Activated B cell treated with CpG ODN at 0.5 μM for 24 hours (primary cell): ENCODE measurements at places on chromosomes 4 and X. TPM values are rescaled to one million over a fixed set of nuclear protein-coding genes. Genes with fewer than 3 reads are reported as not detected.

STOX2 gene
- total RNA-seq = not detected in 2 replicates

CXorf66 gene
- total RNA-seq = not detected in 2 replicates

NAA11 gene
- not detected in 2 replicates for total RNA-seq

EGF gene
- total RNA-seq = not detected in 2 replicates

GRCh38 chr4:141133999-141134995 lies 1.0 kb upstream of the RNF150 start:
- H3K27ac ChIP-seq = no peak overlapping the region
- H3K4me3 ChIP-seq = peak overlapping the region; percentile 84
- no peaks in the 10 kb centered on the region for H3K36me3 ChIP-seq
- no peak for DNase-seq
- peaks cover 17% of the 10 kb centered on the region for H3K4me1 ChIP-seq

GRCh38 chr4:79764120-79764519 lies 308.9 kb downstream of the ANTXR2 start:
- no peaks in the 10 kb centered on the region for H3K36me3 ChIP-seq
- no peak for DNase-seq
- H3K4me3 ChIP-seq = no peak overlapping the region
- no peak overlapping the region for H3K27ac ChIP-seq

DNA sequence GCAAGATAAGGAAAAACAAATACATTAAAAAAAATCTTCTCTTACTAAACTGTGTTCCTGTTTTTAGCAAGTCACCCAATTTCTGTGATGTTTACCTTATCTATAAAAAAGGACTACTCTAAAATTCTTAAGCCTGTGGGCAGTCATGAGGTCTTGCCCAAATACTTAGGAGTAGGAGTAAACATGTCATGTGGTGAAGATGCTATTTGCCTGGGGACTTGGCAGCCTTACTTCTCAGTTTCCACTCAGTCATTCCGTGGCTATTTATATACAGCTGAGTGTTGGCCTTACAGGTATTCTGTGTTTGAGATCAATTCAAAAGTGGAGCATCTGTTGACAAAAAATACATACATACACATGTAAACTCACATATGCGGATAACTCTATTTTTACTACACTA lies 89.9 kb upstream of the TLR2 start:
- H3K27ac ChIP-seq = no peak overlapping the region
- no peaks in the 10 kb centered on the region for H3K27me3 ChIP-seq
- DNase-seq = no peak

- no peak for DNase-seq
- H3K4me3 ChIP-seq = no peak overlapping the region
- no peaks in the 10 kb centered on the region for H3K36me3 ChIP-seq
- no peak overlapping the region for H3K27ac ChIP-seq
Observed at GRCh38 chrX:47683829-47684205, 24.8 kb upstream of the UXT start.

DNA sequence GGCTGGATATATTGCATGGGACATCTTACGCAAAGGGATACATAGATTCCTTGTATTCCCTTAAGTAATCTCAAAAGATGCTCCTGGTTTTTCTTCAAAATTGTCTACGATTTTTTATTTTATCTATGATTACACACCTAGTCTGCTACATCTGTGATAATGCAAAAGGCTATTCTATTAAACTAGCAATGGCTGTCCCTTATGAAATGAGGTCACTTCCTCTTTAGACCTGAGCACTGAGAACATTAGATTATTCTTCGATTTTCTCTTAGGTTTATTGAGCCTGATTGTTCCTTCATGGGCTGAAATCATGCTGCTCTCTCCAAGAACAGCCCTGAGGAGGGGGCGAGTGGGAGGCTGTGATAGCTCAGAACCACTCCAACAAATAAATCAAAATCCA lies 126.8 kb upstream of the ENPP6 start:
- H3K4me3 ChIP-seq = peak overlapping the region; percentile 86
- H3K27me3 ChIP-seq = no peaks in the 10 kb centered on the region
- DNase-seq = no peak
- H3K36me3 ChIP-seq = no peaks in the 10 kb centered on the region
- peak overlapping the region; percentile 83 for H3K27ac ChIP-seq

DNA sequence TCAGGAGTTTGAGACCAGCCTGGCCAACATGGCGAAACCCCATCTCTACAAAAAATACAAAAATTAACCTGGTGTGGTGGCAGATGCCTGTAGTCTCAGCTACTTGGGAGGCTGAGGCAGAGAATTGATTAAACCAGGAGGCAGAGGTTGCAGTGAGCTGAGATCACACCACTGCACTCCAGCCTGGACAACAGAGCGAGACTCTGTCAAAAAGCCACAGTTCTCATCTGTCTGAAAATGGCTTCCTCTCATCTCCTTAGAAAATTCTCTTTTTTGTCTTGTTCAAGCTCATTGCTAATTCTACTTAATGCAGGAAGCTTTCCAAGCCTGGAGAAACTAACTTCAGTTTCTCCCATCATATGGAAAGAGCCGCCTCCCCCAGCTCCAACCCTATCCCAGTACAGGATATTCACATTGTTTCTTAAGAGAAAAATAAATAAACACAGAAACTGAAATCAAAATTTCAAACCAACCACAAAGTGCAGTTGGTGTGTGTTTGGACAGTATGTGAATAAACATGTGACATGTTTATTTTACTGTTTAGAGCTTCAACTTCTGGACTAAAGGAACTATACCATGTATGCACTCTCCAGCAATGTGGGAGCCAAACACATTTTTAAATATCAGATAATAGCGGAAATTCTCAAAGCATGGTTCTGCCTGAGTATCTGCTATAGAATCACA lies 55.0 kb upstream of the GAB1 start:
- H3K4me3 ChIP-seq = no peak overlapping the region
- DNase-seq = no peak
- H3K27me3 ChIP-seq = peaks cover 5% of the 10 kb centered on the region
- no peaks in the 10 kb centered on the region for H3K4me1 ChIP-seq
- H3K36me3 ChIP-seq = no peaks in the 10 kb centered on the region
